ENCODE measurements at places on chromosomes 4 and X.

DNA sequence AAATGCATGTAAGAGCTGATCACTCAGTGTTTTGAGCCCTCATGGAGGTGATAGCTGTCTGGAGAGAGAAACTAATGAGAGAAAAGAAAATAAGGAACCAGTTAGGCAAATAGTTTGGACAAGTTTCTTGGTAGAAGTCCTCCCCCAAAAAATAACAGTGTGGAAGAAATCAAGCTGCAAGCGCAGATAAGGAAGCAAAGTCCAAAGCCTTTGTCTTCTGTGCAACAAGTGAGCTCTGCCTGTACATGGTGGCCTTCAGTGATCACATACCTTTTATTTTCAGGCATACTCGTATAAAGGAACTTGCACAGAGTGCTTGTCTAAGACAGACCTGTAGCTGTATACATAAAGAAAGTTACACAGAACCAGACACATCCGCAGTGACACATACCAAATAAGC lies 2.5 kb upstream of the UGT2A3 start:
- DNase-seq = no peak

GRCh38 chr4:77367638-77368037 lies 210.6 kb downstream of the CCNG2 start:
- DNase-seq = no peak

DNA sequence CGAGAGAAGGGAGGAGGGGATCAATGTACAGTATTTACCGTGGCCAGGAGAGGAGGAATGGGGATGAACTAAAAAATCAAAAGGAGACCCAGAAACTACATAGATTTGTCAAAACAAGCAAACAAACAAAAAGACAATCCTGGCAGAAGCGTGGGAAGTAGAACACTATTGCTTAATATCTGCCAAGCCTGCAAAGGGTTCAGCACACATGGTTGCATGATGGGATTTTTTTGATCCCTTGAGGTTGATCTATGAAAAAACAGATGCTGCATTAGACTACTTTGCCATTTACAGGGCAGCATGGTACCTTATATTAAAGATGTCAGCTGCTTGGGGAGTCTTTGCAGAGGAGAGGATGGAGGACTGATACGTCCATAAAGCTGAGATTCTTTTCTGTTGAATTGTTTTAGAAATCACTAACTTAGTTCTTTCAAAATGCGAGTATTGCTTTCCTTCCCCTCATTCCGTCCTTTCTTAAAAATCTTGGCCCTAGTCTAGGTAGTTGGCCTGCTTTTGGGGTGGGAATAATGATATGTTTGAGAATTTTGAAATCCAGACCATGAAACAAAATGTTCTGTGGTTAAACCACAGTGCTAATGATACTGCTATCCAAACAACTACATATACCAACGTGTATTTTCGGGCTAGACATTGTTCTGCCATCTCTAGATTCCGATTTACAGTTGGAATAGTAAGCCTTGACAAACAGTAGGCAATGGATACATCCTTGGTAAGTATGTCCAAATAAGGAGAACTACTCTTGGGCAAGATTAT lies 39.6 kb upstream of the TMEM150C start:
- no peak for DNase-seq

DNA sequence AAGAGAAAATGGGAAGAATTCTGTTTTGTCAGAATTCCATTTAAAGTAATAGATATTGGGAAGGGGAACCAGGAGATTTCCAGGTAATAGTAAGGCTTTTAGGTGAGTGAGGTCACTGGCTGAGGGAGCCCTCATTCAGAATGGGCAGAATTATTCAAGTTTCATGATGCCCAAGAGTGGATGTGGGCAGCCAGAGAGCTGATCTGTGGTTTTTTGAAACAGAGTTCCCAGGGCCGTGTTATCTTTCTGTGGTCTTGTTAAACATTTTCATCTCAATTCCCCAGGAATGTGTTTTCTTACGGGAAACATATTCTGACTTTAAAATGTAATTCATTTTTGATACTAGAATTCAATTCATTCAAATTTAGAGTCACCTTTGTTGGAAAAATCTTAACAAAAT lies 182.0 kb upstream of the AADAT start:
- DNase-seq = no peak

DNA sequence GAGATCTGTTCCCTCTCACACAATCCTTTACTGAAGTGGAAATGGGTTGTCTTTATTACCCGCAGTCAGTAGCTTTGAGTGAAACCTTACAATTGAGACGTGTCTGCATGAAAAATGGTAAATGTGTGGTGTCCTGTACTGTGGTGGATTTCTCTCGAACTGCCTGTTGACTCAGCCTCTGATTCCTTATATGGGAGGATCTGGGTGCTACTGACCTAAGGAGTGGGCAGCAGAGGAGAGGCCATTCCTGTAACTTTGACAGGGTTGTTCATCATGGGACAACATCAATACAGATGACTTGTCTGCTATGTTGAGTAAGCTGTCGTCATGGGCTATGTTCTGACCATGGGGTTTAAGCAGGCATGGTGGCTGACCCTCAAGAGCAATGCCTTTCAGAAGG lies 159.6 kb upstream of the WDR1 start:
- DNase-seq = no peak

DNA sequence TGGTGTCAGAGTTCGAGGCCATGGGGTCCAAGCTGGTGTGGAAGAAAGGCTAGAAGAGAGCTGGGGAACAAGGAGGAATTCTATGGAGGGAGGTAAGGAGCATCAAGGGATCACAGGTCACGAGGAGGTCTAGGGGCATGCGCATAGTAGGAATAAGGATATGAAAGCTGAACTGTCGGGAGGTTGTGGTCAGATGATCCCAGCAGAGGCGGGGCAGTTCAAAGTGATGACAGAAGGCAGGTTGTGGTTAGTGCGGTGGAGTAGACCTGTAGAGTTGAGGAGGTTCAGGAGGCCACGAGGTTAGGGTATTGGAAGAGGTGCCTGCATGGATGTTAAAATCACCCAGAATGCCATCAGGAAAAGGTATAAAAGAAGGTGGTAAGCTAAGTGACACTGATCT lies 156.3 kb downstream of the TMEM164 start:
- DNase-seq = no peak

DNA sequence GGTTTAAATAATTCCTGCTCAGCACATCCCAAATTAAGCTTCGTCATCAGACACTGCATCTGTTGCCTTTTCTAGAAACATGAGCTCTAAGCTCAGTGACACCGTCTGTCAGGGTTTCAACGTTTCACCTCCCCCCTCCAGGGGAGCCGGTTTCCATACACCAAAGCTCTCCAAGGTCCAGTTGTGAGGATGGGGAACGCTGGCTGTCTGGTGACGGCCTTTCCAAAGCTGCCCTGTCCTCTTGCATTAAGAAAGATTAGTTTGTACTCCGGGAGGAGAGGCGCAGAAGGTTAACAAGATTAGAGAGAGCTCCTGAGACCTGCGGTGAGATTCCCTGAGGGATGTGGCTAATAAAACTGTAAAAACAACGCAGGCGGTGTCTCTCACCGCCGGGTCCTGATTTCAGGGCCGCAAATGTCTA lies 43.2 kb downstream of the ASMT start:
- DNase-seq = no peak

DNA sequence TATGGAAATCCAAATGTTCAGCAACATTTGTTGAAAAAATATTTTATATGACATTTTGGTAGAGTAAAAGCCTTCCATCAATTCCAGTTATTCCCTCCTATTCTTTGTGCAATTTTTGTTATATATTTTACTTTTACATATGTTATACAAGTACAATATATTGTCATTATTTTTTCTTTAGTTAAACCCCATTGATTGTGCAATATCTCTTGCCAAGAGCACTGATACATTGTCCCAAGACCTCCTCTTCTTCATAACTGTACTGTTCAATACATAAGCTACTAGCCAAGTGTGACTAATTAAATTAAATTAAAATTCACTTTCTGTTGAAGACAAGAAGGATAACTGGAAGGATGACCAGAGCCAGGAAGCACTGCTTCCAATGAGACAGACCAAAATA lies 527.5 kb downstream of the TMA16 start:
- no peak for DNase-seq

- peak; percentile 1 for DNase-seq
These were observed 399.0 kb downstream of the GBA3 start for GRCh38 chr4:23091711-23092110.

- no peak for DNase-seq
These were observed 62.3 kb downstream of the KANTR start for GRCh38 chrX:53156207-53156596.

DNA sequence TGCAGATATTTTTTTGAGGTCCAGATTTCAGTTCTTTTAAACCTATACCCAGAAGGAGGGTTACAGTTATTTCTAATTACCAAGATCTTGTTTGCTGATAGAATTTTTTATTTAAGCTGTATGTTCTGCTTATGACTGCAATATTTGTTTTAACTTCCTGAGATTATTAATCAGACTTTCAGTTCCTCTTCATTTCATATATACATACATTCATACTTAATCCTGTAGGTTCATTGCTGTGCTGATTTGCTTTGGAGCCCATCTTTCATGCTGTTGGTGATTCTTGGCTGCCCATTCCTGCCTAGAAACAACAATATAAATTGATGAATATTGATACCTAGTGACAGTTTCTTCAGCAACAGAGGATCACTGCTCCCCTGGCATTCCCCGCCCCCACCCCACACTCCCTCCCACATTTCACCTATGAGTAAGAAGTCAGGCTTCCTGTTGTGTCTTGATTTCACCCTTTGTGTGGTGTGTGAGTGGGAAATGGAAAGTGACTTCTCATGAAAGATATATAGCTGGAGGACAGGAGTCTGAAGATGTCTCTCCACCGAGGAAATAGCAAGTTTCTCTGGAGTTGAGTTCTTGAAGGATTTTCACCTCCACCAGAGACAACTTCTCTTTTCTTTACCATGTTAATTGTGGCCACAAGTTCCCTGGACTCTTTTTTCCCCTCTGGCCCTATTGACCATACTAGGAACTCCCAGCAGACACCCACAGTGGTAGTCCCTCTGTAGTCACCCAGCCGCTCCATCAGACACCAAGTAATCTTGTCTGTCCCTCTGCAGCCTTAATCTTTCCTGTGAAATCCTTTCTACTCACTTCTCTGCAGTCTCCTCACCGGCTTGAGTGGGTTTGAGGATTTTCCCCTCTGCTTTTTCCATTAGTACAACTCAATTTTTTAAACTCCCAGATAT lies 118.4 kb downstream of the ASB9 start:
- DNase-seq = no peak

DNA sequence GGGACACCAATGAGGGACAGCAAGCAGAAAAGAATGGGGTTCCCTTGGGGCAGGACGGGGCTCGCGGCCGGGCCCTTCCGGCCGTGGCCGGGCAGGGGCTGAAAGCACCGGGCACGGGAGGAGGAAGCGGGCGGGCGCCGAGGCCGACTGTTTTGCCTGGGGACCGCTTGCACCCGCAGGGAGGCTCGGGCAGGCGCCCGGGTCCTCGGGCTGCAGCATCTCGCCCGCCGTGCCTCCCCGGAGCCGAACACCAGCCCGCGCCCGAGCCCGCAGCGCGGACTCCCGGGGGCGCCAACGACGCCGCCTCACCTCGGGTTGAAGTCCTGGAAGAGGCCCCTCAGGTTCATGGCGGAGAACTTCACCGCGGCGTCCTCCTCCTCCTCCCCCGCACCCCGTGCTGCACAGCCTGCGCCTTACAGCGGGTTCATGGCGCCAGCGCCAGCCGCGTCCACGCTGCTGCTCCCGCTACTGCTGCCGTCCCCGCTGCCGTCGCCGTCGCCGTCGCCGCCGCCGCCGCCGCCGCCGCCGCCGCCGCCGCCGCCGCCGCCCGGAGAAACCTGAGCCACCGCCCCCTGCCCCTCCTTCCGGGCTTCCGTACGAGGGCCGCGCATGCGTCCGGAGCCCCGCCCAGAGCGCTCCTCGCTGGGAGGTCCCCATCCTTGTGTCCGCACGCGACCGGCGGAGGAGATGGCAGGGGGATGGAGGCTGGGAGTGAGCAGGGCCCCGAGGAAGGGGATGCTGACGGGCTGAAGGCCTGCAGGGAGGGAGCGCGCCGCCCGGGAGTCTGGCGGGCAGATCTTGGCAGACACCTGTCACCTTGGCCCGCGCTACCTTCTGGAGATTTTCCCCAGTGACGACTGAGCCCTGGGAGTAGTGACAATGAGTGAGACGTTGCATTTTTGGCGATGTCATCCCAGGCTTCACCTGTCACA lies at the start of gene TMEM185A:
TSS of gene TMEM185A (minus strand) at position 559 of the 932 bp plus-strand sequence. CDS start at position 347, 212 bp downstream.
- no peak for DNase-seq

GRCh38 chr4:151035328-151035727 lies 20.2 kb upstream of the LRBA start:
- no peak for DNase-seq

GRCh38 chr4:172666711-172667368 lies 501.8 kb upstream of the GALNT7 start:
- DNase-seq = no peak

- peak; percentile 39 for DNase-seq
These were observed 186.0 kb downstream of the MID1IP1 start for GRCh38 chrX:38987198-38987651.

DNA sequence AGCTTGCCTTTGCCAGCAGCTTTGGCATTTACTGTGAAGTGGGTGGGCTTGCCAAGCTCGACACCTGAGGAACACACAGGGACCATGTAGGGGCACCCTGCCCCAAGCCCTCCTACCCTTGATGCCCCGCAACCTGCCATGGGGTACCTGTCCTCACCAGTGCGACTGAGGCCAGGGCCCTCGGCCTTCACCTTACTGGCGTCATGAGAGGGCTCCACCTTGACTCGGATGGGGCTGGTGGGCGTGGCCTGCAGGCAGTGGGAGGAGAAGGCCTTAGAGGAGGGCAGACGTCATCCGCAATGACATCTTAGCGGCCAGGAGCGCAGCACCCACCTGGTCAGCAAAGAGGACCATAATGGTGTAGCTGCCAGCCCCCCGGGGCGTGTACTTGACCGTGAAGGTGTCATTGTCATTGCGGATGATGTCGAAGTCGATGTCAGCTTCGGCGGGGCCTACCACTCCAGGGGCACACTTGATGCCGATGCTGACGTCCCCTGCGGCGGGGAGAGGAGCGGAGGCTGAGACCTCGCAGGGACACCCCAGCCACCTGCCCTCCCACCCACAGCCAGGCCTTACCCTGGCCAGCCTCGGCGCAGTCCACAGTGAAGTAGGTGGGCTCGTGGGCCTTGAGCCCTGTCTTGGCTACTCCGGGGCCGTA lies 12.2 kb downstream of the FLNA start:
- DNase-seq = no peak

DNA sequence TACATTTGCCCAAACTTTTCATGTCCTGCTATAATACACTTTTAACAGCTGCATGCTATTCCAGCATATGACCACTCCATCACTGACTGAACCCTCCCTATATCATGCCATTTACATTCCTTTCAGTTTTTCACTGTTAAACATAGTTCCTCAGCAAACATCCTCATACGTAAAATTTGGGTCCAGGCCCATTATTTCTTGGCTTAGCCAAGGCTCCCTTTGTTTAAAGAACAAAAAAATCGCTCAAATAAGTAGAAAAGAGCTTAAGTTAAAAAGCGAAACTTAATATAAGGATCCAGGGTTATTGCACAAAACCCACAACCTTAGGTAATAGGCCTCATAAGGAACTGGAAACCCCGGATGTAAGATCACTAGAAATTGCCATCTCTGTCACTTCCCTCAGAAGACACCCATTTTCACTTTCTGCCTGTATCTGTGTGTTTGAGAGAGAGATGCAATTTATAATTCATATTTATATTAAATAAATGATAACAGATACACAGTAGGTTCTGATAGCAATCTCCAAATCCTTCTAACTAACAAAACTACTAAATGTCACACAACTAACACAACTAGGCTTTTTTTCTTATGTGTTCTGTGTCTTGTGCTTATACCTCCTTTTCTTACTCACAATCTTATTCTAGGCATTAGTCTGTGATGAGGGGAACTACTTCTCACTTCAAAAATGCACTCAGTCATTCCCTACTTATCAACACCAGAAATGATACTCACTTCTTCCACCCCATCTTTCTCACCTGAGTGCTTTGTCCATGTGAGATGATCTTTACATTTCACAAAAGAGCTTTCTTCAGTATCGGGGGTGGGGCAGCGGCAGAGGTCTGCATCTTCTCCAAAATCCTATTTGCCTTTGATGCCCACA lies 59.9 kb upstream of the FAM241A start:
- no peak for DNase-seq
